SK-MEL-5 (cell line): ENCODE measurements at places on chromosomes 2 and 18. TPM values are rescaled to one million over a fixed set of nuclear protein-coding genes. Genes with fewer than 3 reads are reported as not detected.

The RBM44 gene
- total RNA-seq: 0.29 and 0.45 TPM in 2 replicates

The MYO3B gene
- total RNA-seq: 1.3 and 1.8 TPM in 2 replicates

DNA sequence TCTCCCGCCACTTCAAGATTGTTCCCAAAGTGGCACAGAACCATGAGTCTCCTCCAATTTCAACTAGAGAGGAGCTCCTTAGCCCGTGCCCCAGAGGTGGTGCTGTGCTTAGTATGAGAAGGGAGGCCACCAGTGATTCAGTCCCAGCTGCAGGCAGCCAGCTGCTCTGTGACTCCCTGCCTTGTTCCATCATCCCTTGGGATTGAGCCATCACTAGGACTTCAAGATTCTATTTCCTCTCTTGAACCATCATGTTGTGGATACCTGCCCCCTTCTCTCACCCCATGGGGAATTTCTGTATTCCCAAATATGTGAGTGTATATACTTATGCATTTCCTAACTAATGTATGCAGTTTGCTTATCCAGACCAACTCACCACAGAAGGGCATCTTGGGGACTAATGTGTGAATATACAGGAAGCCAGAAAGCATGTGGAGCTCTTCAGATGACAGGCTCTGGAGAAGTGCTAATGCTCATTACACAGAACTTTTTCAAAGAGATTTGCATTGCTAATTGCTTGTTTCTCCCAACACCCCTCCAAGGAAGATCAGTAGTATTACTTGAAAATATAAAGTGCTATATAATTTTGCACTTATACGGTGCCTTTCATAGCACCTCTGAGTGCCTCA is 111.0 kb upstream of the MAP3K20 start:
- DNase-seq: no peak

DNA sequence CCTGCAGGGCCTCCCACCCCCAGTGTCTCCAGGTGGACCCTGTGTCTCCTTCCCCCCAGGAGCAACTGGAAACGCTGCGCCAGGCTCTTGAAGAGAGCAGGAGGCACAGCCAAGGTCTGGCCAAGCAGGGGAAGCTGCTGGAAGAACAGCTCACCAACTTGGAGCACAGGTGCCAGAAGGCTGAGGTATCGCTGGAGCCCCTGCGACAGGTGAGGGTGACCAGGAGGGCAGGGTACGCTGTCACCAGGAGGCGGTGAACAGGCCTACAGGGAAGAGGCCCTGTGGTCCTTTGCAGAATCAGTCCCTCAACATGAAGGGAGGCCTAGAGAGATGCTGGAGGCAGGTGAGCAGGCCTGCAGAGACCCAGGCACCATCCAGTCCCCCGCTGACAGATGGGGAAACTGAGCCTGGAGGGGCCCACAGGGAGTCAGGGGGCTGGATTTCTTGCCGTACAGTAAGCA is 15.6 kb upstream of the SNED1 start:
- no peak for DNase-seq

- DNase-seq: no peak
Measured at GRCh38 chr2:18346344-18346743, 214.1 kb downstream of the RDH14 start.

DNA sequence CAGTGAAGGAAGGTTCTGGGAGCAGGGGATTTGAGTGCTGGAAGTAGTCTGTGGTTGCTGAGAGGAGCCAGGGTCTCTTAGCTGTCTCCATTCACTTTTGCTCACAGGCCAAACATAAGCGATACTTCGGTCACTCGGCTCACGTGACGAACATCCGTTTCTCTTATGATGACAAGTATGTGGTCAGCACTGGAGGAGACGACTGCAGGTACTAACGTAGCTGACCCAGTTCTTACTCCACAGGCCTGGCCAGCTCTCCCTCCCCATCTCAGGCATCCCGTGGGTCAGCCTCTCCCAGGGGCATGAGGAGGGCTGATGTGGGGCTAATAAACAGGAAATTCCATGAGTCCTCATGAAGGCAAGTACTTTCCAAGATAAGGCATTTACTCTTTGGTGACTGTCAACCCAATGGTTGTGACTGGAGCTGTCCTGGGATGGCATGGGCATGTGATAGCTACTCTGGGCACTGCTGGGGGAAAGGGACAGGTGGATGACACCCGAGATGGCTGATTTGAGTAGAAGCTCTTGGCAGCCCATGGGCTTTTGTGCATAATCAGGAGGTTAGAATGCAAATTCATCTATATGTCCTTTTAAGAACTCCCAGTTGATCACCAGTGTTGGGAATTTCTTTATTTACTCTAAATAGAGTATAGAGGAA is 81.6 kb downstream of the RTN4 start:
- DNase-seq: no peak

DNA sequence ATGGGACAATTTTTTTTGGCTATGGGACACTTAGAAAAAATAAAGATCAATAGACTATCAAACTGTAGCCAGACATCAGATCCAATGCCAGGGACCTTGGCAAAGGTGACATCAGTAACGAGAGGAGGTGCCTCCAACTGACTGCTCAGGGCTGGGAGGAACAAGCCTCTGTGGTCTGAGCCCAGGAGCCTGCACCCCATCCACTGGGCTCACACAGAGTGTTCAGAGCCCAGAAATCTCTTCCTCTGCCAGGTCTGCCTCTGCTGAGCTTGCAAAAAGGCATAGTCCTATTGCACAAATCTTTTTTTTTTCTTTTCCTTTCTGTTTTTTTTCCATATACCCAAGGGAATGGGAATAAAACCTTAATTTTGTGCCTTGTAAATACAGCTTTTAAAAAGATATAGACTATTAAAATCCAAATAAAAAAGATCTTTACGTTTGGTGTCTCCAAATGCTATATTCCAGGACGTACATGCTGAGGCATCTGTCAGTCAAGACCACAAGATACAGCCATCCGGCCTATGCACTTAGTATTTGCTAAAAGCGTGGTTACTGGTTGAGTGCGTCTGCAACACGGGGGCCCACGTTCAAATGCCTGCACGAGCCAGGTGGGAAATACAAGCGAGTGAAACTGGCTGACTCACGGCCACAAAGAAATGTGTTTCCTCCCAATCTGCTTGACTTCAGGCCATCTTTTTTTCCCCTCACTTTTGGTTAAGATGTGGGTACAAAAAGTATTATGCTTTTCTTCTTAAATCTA is 7.8 kb upstream of the ARHGAP25 start:
- no peak for DNase-seq

GRCh38 chr18:37489011-37489410 is 76.6 kb downstream of the CELF4 start:
- no peak for DNase-seq

DNA sequence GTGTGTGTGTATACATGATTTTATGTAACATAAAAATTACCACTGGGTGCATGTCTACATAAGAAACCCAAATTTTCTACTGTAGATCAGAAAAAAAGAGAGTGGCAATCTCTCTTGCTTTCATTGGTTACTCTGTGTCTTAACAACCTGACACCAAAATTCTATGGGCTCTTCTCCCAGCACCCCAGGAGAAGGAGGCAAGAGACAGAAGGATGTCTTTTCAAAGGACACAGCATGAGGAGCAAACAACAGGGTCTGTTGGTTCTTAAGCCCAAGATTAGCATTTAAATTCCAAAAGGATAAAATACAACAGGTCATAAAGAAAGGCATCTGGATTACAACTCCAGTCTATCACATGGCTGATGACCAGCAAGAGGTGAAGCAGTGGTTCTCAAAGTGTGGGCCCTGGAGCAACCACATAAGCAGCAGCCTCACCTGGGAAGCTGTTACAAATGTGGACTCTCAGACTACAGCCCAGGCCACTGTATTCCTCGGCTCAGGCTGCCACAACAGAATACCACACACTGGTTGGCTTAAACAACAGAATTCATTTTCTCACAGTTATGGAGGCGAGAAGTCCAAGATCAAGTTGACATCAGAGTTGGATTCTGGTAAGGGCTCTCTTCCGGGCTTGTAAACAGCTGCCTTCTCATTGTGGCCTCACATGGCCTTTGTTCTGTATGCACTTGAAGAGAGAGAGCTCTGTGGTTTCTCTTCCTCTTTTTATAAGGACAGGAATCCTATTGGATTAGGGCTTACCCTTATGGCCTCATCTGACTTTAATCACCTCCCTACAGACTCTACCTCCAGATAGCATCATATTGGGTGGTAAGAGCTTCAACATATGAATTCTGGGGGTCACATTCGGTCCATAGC is 79.8 kb upstream of the RNF152 start:
- DNase-seq: no peak

DNA sequence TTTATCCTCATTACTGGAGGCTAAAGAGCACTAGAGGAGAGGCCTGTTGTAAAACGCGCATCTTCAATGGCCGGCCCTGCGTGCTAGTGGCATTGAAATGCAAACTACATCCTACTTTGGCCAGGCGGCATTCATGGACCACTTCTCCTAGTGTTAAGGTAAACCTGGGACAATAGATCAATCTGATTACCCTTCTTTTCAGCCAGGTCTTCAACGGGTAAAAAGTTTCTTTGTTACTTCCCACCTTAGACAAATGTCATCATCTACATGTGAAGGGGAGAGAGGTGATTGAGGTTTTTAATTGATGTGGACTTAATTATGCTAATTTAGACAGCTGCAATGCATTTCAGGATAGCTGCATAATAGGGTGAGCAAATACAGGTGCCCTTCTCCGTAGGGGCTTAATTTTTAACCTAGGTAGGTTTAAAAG is 628.0 kb downstream of the ZEB2 start:
- no peak for DNase-seq

GRCh38 chr2:176172007-176172894 is 15.1 kb downstream of the HOXD3 start:
- DNase-seq: no peak

DNA sequence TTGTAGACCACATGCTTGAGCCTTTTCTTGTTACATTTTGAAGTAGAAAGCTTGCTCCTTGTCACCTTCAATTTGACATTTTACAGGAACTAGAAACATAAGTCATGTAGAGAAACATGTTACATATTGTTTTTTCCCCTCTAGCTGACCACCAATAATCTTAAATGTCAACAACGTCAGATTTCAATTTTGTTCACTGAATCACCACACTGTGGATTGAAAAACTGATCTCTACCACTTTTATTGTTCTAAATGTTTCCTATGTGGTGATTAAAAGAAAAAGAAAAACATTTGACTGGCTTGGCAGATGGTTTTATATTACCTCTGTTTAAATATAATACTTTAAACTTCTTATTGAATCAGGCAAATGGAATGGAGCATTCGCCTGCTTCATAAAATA is 87.7 kb downstream of the DSEL start:
- no peak for DNase-seq

DNA sequence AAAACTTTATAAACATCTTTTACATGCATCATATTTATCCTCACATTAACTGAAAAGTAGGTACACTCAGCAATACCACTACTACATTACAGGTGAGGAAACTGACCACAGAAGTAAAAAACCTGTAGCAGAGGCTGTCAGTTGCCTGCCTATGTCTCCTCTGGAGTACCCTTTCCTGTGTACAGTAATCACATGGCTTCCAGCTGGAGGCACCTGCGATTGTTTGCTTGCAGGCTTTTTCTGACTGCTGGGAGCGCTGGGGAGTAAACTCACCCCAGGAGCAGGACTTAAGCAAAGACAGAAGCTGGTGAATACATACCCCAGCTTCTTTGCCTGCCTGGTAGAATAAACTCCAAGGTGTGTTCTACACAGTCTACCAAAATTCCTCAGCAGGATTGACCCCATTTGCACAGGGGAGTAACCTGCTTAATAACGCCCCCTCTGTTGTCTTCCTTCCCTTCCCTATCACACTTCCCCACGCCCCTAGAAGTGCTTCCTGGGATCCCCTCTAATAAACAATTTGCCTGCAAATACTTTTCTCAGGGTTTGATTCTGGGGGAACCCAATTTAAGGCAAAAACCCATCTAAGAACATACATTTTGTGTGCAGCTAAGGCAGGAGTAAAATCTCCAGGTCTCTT is 138.9 kb downstream of the PTH2R start:
- DNase-seq: no peak

DNA sequence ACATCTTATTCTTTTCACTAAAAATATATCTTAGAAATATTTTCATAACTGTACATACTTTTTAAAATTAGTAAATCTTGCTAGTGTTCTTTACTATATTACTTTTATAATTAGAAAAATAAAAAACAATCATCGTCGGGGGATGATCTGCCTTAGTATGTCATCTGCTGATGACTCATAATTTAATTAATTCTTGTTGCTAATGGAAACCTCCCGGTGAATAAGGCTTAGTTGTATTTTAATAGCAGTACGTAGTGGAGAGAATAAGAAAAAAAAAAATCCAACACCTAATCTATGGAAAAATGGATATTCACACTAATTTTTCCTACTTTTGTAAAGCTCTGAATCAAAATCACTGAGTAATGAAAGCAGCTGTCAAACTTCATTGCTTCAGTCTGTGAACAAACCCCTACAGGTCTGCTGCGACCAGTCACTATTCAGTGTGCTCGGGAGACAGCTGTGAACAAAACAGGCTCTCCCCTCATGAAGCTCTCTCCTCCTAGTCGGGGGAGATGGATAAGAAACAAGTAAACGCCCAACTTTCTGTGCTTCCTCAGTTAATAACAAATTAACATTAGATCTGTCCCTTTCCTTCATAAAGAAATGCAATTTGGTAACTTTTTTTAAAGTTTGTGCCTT is 97.4 kb upstream of the UPP2 start:
- peak; percentile 20 for DNase-seq

- peak; percentile 41 for DNase-seq
Measured at GRCh38 chr2:73896362-73897239, 3.8 kb downstream of the ACTG2 start.

DNA sequence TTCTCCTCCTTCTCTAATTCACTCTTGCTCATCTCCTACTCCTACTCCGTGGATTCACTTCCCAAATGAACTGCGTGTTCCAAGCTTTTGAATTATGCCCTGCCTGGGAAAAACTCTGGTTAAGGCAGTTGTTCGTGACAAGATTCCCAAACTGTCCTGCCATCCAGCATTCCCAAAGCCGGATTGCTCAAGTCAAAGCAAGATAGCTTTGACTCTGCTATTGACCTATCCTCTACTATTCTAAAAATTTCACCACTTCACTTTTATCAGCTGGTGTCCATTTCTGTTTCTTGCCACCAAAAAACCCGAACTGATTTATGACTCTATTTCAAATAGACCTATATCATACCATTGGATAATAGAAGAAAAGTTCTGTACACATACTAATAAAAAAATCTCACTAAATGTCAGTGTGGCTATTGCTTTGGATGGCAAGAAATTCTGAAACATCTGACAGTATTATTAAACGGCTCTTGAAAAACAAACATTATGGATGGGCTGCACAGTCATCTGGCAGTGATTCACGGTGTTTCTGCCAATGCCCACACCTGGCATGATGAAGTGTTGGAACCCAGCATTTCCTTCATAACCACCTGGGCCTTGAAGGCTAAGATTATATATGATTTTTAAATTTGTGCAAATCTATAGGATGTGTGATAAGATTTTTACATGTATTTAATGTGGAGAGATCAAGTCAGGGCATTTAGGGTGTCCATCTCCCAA is 87.4 kb downstream of the NCKAP5 start:
- DNase-seq: no peak

DNA sequence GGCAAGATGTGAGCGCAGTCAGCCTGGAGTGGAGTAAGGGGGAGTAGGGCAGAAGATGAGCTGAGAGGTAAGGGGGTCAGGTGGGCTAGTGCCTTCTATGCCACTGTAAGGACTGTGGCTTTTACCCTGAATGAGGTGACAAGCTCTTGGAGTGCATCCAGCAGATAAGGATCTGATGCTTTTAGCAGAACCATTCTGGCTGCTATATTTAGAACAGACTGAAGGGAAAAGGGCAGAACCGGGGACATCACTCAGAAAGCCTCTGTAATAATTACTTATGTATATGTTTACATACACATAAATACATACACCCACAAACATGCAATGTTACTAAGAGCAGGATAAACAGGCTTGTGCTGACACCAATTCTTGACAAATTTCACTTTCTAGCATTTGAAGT is 124.8 kb downstream of the DTNB start:
- DNase-seq: no peak
